ENCODE measurements at places on chromosomes 2 and 18.

GRCh38 chr2:239436669-239437335, 36.0 kb upstream of the HDAC4 start:
- no peak for DNase-seq

GRCh38 chr2:204722691-204723090, 177.4 kb downstream of the PARD3B start:
- DNase-seq, result no peak

GRCh38 chr2:54274781-54275242, 18.8 kb upstream of the TSPYL6 start:
- DNase-seq, result peak; percentile 79

- no peak for DNase-seq
Observed at GRCh38 chr2:46377101-46377581, 79.9 kb downstream of the EPAS1 start.

GRCh38 chr18:55510809-55511208, 77.2 kb downstream of the TCF4 start:
- no peak for DNase-seq

GRCh38 chr2:215845839-215846586, 167.3 kb downstream of the MREG start:
- DNase-seq, result no peak

DNA sequence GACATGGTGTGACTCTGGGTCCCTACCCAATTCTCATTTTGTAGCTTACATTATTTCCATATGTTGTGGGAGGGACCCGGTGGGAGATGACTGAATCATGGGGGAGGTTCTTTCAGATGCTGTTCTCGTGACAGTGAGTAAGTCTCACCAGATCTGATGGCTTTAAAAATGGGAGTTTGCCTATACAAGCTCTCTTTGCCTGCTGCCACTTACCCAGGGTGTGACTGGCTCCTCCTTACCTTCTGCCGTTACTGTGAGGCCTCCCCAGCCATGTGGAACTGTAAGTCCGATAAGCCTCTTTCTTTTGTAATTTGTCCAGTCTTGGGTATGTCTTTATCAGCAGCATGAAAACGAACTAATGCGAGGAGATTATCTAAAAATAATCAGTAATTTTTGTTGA, 1683.2 kb upstream of the SLC39A10 start:
- DNase-seq, result no peak

DNA sequence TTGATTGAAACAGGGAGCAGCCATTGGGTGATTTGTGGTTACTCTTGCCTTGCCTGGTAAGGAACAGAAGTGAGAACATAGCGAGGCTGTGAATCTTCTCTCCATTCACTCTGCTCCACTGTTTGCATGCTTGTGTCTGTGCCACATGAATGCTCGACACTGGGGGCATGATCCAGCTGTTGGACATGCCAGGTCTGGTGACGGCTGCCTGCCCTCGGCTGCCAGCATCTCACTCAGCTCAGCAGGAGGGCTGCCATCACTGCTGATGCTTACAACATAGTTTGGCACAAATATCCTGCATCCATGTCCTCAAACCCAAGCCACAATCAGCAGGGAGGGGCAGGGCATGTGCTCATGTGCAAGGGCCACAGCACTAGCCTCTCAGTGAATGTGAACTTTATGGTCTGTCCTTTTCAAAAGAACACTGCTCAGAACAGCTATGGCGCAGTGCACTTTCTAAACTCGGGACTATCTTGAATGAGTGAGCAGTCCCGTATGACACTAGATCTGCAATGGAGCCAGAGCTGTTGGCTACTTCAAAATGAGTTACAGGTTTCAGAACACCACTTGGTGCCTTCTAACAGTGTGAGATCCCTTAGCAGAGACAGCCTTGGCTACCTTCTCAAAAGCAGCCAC, 126.3 kb downstream of the NRP2 start:
- DNase-seq, result no peak

- DNase-seq, result no peak
Observed at GRCh38 chr2:216773072-216773471, 77.7 kb upstream of the IGFBP5 start.

GRCh38 chr2:139366681-139367080, 586.5 kb upstream of the NXPH2 start:
- no peak for DNase-seq

GRCh38 chr2:221377597-221377996, 194.5 kb downstream of the EPHA4 start:
- DNase-seq, result no peak

DNA sequence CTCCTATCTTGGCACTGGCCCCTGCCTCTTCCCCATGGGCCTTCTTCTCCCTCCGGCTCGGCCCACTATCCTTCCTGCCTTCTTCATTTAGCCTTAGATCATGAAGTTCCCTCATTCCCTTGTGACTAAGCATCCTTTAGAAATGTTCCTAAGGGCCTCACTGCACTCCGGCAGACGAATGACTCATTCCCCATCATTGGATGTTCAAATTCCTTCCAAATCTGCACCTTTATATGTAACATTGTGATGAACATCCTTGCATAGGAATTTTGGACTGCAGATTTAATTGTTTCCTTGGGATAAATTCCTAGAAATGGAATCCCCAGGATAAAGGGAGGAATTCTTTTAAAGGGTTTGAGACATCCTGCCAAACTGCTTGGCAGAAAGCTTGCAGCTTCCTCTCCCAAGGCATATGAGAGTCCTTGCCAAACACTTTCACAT, 19.0 kb downstream of the CRACDL start:
- DNase-seq, result peak; percentile 75

GRCh38 chr18:69257861-69258458, 142.7 kb upstream of the DOK6 start:
- DNase-seq, result peak; percentile 89

DNA sequence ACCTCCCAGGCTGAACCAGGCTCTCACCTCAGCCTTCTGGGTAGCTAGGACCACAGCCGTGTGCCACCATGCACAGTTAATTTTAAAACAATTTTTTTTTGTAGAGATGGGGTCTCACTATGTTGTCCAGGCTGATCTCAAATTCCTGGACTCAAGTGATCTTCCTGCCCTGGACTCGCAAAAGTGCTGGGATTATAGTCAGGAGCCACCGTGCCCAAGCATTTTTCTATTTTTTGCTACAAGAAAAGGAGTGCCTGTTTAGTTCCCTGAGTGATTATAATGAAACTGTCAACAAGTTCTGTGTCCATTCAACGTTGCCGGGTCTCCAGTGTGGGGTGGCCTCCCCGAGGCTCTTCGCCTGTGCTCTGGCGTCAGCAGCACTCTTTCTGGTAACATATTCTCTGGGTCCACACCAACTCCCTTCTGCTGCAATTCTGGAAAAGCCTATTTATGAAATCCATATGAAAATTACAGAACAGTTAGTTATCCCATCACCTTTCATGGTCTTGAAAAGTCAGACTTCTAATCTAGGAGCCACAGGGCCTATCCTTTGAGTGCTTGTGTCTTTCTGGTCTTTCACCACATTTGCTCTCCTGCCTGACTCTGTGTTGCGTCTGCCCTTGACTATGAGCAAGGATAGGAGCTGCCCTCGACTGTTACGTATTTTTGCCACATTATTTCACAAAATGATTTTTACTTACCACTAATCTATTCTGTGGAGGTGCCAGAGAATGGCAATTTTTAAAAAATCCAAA, 172.7 kb downstream of the SOCS6 start:
- no peak for DNase-seq

DNA sequence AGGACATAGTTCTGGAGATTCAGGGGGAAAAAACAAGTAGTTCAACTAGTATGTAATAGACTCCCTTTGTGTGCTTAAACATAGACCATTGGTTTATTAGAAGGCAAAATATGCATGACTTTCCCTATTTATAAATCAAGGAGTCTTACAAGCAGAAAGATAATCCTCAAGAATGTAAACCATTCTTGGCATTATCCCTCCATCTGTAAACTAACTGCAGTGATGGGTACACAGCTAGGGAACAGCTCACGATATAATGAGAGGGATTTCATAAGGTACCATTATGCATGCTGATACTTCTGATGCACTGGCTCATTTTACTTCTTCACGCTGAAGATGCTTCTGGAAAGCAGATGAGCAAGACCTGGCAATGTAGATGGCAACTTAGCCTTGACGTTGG, 878 bp downstream of the FBXO15 start:
- DNase-seq, result peak; percentile 29

- DNase-seq, result no peak
Observed at GRCh38 chr2:200625958-200626363, 40.1 kb downstream of the AOX1 start.

DNA sequence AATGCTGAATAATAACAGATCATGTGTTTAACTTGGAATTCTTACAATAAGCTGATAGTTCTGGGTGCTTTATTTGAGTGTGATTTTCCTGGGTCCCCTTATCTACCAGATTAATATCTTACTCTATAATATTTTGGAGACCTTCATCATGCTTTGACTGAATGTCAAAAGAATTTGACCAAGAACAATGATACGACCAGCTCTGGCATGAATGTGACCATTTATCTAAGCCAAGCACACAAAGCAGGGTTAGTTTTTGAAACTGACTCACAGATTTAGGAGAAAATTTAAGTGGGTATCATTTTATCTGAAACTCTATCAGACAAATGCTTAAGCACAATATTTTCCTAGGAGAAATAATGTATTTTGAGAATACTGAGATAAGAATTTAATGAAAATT, 677.0 kb downstream of the NYAP2 start:
- no peak for DNase-seq

GRCh38 chr2:197786010-197786877, 1.1 kb upstream of the BOLL start:
- DNase-seq, result no peak

DNA sequence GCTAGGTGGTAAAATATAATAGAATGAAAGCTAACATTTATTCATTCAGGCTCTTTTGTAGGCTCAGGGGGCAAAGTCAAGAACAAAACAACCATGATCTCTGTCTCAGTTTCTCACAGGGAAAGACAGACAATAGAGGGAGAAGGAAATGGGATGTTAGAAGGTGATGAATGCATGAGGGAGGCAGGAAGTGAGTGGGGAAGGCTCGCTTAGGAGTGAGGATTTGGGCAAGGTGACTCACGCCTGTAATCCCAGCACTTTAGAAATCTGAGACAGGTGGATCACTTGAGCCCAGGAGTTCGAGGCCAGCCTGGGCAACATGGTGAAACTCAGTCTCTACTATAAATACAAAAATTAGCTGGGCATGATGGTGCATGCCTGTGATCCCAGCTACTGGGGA, 88.4 kb downstream of the CTIF start:
- no peak for DNase-seq

- DNase-seq, result no peak
Observed at GRCh38 chr18:2847317-2848246, 776 bp downstream of the EMILIN2 start.

DNA sequence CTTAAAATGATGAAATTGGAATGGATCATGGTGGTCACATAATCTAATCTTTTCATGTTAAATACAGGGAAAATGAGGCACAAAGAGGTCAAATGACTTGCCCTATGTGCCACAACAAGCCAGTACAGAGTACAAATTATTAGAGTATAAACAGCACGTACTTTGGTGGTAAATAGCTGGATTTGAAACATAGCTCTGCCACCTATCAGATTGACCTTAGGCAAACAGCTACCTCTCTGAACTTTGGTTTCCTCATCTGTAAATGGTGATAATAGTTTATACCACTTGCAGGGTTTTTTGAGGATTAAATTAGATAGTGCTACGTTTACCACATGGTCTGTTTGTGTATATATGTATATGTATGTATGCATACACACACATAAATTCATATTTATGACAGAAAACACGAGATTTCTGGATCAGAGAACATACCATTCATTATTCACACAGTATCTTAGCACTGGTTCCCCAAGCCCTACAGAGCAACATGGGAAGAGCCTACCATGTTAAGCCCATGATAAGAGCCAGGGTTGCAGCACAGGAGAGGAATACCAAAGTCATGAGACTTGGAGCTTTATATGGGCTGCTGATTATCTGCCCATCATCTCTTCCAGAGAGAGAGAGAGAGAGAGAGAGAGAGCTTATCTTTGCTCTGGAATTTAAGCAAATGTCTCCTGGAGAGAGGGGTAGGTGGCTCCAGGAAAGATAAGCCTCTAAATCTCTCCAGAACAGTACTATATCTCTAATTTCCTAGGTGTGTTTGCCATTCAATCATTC, 73.5 kb downstream of the MDH1 start:
- no peak for DNase-seq

DNA sequence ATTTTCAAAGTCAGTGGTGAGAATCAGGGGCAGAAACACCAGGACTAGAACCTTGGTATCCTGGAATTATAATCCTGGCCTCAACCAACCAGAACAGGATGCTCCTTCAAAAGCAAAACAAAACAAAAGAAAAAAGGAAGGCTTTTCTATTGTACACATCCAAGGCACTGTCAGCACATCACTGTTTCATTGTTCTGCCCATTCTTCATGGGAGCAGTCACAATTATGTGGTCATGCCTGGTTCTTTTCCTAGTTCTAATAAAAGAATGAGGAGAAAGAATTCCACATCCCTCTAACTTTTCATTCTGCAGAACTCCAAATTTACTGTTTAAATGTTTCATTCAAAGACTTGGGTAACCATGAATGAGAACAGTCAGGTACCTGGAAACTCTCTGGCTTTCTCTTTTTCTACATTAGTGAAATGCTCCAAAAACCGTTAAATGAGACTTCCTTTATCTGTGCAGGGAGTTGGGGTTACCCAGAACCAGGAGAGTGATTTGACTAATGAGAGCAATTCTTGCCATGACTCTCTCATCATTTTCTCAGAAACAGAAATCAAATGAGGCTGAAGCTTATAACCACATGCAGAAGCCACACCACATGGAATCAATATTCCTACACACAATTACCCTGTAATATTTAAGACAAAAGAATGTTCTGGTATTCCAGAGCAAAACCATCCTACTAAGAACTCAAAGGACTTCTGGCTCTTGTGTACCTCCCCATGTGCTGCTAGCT, 110.9 kb upstream of the CCDC150 start:
- DNase-seq, result no peak

DNA sequence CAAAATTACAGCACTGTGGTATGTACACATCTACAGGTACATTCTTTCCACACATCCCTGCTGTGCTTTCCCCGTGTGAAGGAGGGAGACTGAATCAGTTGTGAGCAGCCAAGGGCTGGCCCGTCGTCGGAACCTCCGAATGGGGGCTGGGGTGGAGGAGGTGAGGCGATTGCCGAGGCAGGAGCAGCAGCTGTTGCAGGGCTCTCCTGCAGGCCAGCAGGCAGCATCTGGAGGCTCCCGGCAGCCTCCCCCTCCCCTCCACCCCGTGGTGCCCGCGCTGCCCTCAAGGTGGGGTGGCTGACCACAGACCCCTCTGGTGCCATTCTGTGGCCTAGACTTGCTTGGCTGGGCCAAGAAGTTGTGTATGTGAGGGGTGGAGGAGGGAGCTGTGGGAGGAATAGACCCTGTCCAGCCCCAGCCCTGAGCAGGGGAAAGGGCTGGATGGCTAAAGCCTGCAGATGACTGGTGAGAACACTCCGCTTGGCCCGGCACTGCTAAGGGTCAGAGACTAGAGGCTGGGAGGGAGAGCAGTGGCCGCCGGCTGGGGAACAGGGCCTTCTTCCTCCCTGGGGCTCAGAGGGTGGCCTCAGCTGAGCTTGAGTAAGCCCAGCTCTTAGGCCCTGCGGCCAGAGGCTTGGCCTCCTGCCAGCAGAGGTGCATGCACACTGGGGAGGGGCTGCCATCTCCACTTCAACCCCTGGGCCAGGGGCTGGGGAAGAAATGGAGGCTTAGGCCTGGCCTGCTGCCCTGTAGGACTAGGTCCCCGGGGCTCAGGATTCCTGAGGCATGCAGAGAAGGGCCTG, 7.6 kb downstream of the STAMBP start:
- no peak for DNase-seq
